ENCODE measurements at places on chromosomes 11 and 22.

DNA sequence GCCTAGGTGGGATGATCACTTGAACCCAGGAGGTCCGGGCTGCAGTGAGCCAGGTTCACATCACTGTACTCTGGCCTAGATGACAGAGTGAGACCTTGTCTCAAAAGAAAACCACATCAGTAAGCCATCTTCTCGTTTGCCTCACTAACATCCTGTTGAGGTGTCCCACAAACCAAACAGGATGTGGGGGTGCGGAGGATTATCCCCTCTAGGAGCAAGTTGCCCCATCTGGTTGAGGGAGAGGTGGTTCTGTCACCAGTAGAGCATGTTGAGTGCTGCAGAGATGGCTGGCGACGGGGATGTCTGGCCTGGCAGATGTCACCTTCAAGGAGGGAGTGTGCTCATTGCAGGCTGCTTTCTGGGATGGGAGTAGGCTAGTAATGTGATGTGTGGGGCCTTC lies 72.4 kb downstream of the ZNRF3 start:
- DNase-seq = no peak

DNA sequence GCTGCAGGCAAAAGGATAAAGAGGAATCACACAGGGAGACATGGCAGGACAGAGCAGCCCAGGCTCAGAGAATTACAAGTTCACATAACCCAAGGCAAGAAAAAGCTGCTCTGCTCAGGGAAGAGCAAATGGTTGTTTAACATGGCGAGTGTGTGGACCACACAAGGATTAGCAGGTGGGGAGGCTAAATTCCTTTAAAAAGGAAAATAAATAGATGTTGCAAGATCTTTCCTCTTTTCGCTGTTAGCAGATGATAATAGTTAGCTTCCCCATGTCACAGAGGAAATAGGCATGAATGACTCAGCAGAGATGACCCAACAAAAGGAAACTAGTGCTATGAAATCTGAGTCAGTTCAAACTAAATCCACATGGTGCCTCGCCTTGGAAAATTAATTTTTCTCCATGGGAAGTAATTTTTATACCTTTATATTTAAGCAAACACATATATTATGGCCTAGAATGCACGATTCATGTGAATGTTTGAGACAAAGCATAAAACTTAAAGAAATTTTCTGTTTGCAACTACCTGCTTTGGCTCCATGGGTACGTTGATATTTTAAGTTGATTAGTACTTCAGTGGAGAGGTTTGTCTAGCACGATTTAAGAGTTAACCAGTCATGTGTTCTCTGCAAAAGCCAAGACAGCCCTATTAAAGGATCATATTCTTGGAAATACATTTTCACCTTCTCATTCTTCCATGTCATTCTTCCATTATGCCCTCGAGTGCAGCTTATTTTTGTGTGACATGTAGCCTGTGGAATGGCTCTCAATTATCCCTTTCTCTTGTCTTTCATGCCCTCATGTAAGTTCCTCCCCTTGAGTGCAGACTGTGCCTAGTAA lies 38.5 kb upstream of the FJX1 start:
- no peak for DNase-seq

DNA sequence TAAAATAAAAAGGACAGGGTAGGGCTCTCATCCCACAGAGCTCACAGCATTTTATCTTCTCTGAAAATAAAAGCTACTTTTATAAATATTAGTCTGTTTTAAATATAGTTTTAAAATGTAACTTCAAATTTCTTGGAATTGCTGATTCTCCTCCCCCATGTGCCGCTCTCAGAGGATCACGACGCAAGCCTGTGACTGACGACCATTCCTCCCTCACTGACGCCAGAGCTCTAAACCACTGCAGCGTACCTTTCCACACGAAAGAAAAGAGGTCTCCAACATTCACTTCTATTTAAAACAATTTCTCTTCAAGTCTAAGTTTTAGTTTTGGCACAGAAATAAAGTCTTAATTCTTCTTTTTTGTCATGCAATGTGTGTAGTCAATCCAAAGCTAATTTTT lies 9.3 kb downstream of the TOLLIP start:
- DNase-seq = no peak

- no peak for DNase-seq
Measured at GRCh38 chr11:7900686-7901085, 30.4 kb downstream of the OR10A6 start.

DNA sequence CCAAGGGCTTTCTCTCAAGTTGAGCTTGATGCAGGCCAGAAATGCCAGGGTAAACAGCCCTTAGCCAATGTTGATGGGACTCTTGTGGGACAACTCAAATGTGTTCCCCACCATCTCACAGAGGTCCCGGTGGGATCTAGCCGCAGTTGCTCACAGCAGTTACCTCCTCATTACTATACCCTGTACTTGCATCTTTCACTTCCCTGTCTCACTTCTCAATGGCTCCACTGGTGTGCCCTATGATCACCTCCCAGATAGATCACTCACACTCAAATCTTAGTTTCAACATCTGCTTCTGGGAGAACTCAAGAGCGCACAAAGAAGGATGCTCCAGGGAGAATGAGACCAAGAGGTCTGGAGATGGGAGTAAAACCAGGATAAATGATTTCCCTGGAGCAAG lies 47.0 kb downstream of the RCN1 start:
- no peak for DNase-seq

- DNase-seq = no peak
Measured at GRCh38 chr11:134622458-134622857, 210.4 kb upstream of the B3GAT1 start.

DNA sequence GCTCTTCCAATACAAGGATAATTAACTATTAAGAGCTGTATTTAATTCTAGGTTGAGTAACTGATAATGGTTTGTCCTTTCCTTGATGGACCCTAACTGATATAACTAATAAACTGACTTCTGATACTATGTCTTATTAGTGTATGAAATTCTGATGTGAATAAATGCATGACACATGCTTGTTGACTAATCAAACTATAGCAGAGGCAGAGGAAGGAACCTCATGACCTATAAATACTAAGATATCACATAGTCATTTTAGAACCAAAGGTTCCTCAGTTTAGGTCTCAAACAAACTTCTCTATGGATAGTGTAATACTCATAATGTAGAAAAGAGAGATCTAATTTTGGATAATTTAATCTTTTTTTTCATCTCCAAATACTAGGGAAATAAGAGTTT lies 4.8 kb upstream of the HBD start:
- DNase-seq = no peak

GRCh38 chr11:77233011-77233410 lies 68.5 kb downstream of the GDPD4 start:
- DNase-seq = no peak

GRCh38 chr11:103322821-103323220 lies 213.6 kb downstream of the DYNC2H1 start:
- DNase-seq = no peak

GRCh38 chr22:39723899-39724351 lies 153.4 kb downstream of the CACNA1I start:
- DNase-seq = no peak

- DNase-seq = no peak
Measured at GRCh38 chr11:114551060-114551459, 8.6 kb downstream of the NXPE1 start.

DNA sequence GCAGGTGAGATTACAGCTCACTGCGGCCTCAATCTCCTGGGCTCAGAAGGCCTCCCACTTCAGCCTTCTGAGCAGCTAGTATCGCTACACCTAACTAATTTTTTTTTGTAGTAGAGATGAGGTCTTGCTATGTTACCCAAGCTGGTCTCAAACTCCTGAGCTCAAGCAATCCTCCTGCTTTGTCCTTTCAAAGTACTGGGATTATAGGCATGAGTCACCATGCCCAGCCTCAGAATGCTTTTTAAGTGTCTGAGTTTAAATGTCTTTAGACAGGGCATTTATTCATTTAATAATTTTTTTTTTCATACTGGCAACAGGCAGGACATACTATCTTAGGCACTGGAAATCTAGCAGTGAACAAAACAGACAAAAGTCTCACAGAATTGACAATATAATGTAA lies 27.7 kb downstream of the LRP4 start:
- DNase-seq = no peak

DNA sequence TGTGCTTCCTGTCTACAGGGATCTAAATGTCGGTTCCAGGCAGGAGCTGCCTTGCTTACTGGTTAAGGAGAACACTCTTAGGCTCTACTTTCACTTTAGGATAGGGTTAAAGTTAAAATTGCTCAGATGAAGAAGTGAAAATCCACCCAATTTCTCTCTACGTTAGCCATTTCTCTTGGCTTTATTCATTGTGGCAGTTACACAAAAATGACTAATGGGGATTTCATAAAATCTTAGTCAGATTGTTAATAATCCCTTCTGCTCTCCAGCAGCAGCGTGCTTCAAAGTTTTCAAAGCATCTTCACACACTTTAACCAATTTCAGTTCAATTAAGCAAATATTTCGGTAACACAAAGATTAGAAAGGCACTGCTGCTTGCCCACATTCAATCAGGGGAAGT lies 58.4 kb upstream of the RCN1 start:
- DNase-seq = no peak

DNA sequence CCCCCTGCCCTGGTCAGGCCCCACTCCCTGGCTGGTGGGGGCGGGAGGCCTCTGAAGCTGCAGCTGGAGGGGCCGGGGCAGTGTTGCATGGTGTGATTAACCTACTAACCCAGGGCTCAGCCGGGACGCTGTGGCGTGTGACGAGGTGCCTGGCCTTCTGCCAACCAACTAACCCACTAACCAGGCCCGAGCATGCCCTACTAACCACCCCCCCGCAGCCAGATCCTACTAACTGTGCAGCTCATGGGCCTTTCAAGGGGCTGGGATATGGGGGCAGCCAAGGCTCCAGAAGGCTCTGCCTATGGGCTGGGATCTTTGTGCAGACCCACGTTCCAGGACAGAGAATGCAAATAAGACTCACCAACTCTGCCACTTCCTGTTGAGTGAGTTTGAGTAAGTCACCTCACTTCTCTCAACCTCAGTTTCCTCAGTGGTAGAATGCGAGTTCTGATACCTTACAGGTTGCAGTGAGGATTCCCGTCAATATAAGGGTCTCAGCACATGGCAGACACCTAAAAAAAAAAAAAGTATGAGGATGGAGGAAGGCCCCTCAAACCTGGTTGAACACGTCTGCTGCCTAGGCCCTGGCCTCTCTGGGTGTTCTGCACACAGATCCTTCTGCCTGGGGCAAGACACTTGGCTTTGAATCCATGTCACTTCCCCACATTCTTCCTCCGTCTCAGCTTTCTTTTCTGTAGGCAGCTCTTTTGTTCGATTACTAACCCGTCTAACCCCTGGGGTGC lies 14.1 kb downstream of the MIAT start:
- no peak for DNase-seq

GRCh38 chr11:13174090-13174489 lies 103.5 kb upstream of the BMAL1 start:
- DNase-seq = no peak

DNA sequence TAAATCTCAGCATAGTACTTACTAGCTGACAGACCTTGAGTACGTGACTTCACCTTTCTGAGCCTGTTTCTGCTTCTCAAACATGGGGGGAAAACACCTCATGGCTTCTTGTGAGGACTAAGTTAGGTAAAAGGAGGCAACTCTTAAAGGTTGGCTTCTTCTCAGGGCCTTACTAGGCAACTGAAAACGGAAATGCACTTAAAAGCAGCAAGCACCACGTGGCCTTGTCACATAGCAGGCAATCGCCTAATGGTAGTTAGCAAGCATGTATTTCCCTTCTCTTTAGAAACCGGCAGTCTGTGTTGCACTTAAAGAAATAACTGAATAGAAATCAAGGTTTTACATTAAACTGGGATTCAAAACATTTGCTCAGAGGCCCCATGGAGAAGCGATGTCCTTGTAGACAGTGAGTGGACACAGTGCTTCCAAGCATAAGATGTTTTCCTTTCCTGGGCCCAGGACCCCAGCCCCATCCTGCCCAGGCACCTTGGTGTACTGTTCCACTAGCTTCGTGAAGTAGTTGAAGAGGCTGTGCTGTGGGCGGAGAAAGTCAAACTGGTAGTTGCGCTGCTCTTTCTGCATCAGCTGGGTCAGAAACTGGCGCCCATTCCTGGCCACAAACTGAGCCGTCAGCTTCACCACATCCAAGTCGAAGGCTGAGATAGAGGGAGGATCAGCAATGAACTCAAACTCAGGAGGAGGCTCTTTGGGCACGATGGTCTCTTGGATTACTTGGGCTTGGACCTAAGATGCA lies 12.1 kb downstream of the SF3A1 start:
- DNase-seq = no peak

DNA sequence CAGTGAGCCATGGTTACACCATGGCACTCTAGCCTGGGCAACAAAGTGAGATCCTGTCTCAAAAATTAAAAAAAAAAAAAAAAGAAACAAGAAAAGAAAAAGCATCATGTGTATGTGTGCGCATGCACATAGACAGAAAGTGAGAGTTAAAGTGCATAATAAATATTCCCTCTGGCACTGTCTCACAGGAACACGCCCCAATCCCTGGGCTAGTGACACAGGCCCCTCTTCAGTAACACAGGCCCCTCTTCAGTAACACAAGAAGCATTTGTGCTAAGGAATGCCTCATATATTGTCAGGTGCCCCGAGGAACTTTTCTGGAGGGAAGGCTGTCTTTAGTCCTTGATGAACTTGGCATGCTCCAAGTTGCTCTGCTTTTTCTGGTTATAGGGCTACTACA lies 57.5 kb downstream of the RPL27A start:
- no peak for DNase-seq

- DNase-seq = no peak
Measured at GRCh38 chr22:49524362-49524761, 303.3 kb downstream of the BRD1 start.

- DNase-seq = no peak
Measured at GRCh38 chr11:10493041-10493663, 38.1 kb downstream of the AMPD3 start.

GRCh38 chr11:105024394-105024793 lies 1.4 kb upstream of the CASP5 start:
- DNase-seq = no peak

DNA sequence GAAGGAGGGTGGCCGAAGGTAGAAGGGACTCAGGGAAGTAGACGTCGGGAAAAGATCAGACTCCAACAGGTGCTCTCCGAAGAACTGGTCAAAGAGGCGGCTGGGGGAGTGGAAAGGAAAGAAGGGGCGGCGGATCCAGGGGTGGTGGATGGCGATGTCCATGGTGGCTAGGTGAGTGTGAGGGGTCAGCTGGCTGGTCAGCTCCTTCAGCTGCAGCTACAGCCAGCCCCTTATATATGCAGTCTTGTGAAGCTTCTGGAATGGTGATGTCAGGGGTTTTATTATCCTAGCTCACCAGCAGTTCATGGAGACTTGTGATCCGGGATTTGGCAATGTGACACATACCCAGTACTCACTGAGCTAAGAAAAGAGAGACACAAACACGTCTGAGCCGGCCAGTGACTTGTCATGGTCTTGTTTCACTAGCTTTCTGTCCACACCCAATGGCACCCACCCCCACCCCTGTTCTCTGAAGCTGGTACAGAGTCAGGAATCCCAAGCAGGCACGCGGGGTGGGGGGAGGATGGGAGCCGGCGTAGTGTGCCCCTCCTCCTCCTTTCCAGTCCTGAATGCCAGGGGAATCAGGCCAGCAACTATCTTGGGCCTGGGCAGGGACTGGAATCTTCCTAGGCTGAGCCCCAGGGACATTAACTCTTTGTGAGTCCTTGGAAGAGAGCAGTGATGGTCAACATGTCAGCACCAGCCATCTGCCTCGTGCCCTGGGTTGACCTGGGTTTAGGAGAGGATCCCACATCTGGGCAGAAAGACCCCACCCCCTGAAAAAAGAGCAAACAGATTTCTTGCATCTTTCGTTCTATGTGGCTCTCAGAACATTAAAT lies at the start of gene CRYAB:
Gene CRYAB (minus strand): TSS at position 208 of the 839 bp plus-strand sequence. CDS start 46 bp downstream, at position 162.
- DNase-seq = no peak

Measured in progenitor cell of endocrine pancreas (in vitro differentiated cells).